ENCODE measurements at places on chromosomes 16 and 17. TPM values are rescaled to one million over a fixed set of nuclear protein-coding genes. Genes with fewer than 3 reads are reported as not detected.

Gene TMIGD1
- total RNA-seq = not detected

Gene MYH8
- not detected for total RNA-seq

DNA sequence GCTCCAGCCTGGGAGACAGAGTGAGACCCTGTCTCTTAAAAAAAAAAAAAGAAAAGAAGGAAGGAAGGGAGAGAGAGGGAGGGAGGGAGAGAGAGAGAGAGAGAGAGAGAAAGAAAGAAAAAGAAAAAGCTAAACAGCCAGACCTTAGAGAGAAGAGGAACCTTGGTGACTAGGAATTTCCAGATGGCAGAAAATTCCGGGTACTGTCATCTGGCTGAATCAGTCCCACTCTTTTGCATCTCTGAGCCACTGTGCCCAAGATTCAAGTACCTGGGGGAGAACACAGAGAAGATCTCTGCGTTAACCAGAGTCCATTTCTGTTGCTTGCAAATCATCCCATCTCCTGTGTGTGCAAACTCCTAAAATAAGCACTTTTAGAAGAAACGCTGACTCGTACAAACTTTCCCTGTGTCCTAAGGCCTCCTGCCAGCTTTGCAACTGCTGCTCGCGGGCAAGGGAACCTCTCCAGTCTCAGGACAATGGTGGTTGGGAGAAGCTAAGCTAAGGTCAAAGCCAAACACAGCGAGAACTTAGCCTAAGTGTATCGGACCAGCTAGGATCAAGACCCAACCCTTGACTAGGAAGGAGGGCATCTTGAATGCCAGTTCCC lies 18.0 kb downstream of the BMERB1 start:
- no peak for DNase-seq

DNA sequence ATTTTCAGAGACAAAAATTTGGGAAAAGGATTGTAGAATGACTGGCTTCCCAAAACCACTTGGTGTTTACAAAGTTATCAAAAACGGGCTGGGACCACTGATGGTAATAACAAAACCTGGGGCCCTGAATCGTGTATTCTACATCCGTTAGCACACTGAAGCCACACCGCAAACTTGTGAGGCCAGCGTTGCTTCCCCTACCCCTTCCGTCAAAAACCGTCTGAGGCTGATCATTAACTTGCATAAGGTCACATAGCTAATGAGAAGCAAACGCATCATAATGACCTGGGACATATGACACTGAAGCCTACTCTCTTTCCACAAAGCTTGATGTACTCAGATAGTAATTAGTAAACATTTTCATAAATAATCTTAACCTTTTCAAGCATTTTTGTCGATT lies 704.3 kb downstream of the MAF start:
- DNase-seq = no peak

DNA sequence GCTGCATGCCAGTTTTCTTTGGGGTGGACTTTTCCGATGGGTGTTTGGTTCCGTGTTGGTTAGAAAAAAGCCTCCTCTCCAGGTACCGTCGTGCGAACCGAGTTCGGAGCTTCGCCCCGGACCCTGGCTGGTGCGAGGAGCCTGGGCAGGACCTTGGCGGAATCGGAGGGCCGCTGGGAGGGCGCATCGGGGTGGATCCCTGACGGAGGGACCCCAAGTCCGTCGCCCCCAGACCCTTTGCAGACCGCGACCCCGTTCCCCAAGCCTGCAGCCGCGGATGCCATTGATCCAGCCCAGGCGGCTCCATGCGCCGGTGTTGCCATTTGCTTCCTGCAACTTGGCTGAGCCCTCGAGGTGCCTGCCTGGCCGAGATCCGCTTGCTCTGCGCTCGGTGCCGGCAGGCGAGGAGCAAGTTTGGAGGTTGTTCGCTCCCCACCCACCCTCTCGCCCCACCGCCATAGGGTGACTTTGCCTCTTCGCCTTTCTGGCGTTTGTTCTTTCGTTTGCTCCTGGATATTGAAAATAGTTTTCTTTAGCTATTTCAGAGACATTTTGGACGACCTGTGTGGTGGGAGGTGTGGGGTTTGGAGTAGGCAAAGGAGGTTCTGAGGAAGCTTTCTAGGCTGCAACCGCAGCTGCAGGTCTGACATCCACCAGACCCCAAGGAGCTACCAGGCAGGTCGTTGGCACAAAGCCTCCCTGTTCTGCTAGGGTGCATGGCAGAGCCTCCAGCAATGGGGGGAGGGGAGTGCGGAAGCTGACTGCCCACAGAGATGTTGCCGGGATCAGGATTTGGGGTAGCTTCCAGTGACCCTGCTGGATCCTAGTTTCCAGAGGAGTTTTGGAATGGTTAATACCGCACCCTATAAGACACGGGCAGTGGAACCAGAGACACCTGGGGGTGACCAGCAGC lies 58.2 kb downstream of the RAP1GAP2 start:
- DNase-seq = peak; percentile 33

- DNase-seq = peak; percentile 2
These were observed 49.1 kb upstream of the ACSF3 start for GRCh38 chr16:89044418-89045180.

DNA sequence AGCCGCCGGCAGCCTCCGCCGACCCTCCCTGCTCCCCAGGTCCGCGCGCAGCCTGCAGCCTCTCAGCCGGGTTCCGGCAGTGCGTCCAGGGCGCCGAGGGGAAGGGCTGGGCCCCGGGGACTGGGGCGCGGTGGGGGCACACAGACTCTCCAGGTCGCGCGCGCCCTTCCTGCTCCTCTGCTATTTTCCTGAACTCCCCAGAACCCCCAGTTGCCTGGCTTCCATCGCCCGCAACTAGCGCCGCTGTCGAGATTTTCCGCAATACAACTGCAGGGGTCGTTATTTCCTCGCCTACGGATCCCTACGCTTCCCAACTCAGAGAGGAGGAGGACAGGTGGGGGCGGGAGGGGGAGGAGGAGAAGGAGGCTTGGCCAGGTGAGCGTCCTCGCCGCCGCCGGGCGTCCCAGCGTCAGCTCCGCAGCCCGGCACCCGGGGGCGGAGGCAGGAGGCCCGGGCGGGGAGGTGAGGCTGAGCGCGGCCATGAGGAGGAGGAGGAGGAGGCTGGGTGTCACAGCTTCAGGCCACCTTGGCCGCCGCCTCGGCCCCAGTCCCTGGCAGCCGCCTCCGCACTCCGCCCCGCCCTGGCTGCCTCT lies at the start of gene CA10:
Gene CA10 (minus strand): TSS at position 265 of the 593 bp plus-strand sequence.
- DNase-seq = no peak

- DNase-seq = no peak
These were observed 2.8 kb upstream of the MSI2 start for GRCh38 chr17:57253362-57254065.

DNA sequence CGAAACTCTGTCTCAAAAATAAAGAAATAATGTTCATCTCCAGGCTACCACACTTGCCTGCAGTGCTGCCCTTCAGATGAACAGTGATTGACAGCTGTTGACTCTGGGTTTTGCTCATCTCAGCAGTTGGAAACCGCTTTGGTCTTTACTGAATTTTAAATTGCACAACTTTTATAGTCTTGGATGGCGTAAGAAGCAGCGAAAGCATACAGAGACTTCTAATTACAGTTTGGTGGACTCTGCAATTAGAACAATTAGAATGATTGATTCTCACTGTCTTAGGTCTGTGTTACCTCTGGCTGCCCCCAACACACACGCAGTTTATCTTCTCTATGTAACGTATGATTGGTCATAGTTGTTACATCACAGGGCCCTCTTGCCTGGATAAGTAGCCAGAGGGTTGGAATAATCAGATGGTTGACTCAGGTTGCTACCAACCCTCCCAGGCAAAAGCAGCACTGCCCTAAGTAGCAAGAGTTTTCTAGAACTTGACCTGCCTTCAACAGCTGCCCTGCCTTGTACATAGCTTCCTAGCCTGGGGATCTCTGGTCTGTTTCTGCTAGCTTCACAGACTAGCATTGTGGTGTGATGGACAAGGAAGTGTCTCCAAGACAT lies 1.9 kb upstream of the NAT9 start:
- DNase-seq = no peak
